ENCODE measurements at places on chromosomes 13 and 19.

DNA sequence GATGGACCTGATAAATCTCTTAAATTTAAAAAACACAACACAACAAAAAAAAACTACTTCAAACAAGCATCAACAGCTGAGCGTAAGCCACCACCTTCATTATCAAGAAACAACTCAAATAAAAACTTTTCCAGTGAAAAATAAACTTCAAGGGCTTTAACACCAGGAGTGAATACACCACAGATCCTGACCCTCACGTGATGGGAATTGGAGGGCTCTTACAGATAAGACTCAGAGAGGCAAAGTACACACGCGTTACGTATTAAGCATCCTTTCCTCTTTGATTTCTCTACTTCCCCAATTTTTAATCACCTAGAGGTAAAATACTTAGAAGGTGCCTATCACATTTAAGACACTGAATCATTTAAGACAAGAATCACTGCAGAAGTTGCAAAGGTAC lies 573 bp upstream of the STARD13 start:
- no peak for DNase-seq

- no peak for DNase-seq
These were observed 15.1 kb upstream of the FOXO1 start for GRCh38 chr13:40681341-40682146.

- DNase-seq: peak; percentile 26
These were observed 15.3 kb downstream of the RAB3D start for GRCh38 chr19:11324079-11324661.

- peak; percentile 49 for DNase-seq
These were observed 37.4 kb downstream of the SCGB2B2 start for GRCh38 chr19:34639491-34640085.

DNA sequence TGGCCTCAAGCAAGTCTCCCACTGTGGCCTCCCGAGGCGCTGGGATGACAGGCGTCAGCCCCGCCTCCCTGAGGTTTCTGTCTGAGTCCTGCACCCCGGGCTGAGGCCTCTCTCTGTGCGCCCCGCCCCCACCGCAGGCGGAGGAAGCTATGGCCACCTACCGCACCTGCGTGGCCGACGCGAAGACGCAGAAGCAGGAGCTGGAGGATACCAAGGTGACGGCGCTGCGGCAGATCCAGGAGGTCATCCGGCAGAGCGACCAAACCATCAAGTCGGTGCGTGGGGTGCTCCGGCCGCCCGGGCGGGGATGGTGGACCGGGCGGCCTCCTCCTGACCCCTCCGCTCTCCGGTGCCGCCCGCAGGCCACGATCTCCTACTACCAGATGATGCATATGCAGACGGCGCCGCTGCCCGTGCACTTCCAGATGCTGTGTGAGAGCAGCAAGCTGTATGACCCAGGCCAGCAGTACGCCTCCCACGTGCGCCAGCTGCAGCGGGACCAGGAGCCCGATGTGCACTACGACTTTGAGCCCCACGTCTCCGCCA lies 12.7 kb downstream of the ARHGAP45 start:
- DNase-seq: no peak

- DNase-seq: no peak
These were observed 58.8 kb downstream of the GGACT start for GRCh38 chr13:100529666-100530377.

DNA sequence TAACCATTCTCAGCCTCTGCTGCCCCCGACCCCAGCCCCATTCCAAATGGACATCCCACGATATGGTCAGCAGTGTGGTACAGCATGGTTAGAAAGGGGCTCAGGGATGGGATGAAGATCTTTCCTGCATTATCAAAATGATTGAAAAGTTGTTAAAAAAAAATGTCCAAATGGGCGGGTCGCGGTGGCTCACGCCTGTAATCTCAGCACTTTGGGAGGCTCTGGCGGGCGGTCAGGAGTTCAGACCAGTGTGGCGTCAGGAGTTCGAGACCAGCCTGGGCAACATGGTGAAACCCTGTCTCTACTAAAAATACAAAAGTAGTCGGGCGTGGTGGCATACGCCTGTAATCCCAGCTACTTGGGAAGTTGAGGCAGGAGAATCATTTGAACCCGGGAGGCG lies 54.3 kb upstream of the ZNF254 start:
- DNase-seq: no peak

- no peak for DNase-seq
These were observed 756.7 kb downstream of the UQCRFS1 start for GRCh38 chr19:28456252-28456651.

DNA sequence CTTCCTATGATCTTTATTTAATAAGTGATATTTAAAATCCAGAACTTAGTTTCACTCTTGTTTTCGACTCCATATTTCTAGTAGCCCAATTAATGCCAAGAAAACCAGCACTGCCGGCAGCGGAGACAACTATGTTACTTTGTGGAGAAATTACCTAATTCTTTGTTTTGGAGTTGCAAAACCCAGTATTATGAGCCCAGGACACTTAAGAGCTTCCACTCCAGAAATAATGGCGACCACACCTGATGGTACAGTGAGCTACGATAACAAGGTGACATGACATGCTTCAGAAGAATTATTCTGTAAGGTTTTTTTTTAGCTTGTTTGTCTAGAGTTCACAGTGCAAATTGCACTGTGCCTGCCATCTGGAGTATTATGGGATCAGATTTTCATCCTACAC lies 136.4 kb downstream of the ZAR1L start:
- no peak for DNase-seq

DNA sequence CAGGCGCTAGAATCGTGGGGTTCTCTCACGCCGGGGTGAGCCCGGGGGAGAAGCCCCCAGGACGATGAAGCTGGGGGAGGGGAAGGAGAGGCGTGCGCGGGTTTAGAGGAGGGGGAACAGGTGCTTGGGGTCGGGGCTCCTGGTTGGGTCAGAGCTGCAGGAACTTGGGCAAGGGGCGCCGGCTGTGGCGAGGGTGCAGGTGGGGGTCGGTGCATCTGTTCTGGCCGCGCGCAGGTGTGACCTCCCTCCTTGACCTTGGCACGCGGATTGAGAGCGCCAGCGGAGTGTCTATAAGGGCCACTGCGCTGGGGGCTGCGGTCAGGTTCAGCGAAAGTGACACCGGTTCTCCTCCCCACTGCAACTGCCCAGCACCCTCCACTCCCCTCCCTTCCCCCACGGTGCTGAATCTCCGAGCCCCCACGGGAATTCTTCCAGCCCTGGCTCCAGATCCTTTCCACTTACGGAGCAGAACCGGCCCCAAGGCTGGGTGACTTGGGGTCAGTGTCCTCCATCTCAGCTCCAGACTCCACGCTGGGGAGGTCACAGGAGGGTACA lies 618 bp downstream of the TMEM38A start:
- DNase-seq: no peak

DNA sequence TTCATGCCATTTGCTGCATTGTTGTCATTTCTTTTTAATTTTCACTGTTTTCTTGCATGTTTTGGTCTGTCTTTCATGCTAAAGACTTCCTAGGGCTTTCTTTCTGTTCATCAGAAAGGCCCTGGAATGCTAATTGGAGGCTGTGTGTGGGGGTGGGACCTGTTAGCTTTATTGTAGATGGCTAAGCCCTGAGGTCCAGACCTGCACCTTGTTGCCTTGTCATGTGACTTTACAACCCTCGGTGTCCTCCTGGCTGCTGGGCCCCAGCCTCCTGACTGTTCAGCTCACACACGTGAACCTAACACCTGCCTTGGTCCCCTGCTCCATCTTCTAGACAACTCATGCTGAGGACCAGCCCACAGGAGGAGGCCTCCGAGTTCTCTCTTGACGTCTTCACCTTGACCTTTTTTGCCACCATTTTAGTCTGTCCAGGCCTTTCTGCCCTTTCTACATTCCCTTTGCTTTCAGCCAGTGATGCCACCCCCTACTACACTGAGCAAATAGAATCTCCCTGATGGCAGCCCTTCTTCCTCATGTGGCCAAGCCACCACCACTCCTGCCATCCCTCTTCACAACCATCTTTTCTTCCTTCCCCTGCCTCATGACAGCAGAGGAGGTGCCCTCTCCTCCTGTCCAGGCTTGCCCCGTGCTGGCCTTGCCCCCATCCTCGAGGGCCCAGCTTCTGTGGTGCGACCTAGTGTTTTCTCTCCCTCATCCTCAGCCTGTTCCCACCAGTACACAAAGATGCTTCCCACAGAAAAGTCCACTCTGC lies 41.4 kb upstream of the GPI start:
- DNase-seq: no peak

DNA sequence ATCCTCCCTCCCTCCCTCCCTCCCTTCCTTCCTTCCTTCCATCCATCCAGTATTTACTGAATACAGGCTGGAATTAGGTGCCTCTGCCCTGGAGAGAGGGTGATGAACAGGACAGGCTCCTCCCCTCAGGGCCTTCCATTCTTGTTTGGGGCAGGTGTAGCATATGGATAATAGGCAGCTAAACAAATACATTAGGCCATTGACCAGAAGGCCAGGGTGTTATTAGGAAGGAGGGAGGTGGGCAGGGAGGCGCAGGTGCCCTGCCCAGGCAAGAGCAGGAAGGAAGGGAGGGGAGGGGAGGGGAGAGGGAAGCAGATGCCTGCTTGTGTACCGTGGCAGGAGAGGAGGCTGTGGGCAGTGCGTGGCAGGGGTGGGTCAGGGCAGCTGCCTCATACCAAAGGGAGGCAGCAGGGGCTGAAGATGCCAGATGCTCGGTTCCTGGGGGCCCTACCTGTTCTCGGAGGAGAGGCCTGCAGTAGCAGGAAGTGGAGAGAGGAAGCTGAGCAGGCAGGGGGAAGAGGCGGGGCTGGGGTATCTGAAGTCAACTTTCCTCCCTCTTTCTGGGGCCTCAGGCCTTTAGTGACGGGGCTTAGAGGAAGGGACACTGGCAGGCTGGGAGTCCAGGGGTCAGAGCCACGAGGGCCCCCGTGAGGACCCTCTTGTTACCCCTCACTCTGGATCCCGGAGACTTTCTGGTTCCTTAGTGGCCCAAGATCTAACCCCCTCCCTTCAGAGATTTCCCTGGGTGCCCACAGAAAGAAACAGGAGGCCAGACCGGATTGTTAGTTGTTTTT lies at the start of gene RINL:
Gene RINL (minus strand): TSS at position 495 of the 794 bp plus-strand sequence. CDS start 1,533 bp downstream, outside the sequence.
- DNase-seq: peak; percentile 94

- no peak for DNase-seq
These were observed 12.2 kb downstream of the PRKCSH start for GRCh38 chr19:11447347-11448262.

DNA sequence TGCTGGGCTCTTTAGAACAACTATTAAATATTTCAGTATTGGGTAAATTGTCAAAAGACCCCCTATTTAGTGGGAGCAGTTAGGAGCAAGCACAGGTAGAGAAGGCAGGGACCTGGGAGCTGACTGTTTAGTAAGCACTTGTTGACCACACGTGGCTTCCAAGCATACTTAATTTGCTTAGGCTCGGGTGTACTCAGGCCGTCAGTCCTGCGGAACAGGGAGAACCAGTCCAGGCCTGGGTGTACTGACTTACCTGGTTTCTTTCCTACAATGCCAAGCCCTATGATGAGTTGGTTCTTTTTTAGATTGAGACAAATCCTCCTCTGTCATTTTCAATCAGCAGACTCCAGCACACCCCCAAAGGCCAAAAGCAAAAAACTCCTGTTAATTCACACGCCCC lies 90.0 kb downstream of the WDFY2 start:
- no peak for DNase-seq

DNA sequence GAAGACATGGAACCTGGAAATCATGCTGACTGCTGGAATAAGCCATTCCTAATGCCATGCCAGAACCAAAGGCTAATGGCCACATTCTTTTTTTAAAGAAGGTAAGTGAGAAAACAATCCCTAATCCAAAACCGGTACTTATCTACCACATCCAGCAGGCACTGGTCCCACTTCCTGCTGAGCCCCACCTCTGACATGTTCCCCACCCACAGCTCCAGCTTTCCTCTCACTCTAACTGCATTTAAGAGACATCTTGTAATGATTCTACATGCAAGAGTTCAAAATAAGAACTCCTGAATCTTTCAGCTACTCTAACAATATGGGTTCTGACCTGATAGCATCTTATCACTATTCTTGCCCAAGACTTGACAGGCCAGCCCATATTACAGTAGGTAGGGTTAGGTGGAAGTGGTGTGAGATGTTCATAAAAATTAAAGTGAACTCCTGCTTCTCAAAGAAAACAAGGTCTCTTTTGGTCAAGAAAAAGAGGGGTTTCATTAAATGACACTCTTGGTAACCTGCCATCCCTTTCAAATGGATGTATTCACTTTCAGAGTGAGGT lies 41.9 kb downstream of the N4BP2L2 start:
- no peak for DNase-seq

All from NCI-H774 (cell line).